Panc1 (cell line): ENCODE measurements at places on chromosomes 11 and 22.
A peak's percentile ranks its signal among the peaks of the same experiment; 100 is the strongest.

- DNase-seq, result no peak
These were observed 63.7 kb downstream of the PRDM11 start for GRCh38 chr11:45209891-45210699.

GRCh38 chr11:62456630-62457029, 37.8 kb downstream of the SCGB1A1 start:
- no peak for DNase-seq

- no peak for DNase-seq
These were observed 31.9 kb upstream of the TTLL12 start for GRCh38 chr22:43218786-43219185.

DNA sequence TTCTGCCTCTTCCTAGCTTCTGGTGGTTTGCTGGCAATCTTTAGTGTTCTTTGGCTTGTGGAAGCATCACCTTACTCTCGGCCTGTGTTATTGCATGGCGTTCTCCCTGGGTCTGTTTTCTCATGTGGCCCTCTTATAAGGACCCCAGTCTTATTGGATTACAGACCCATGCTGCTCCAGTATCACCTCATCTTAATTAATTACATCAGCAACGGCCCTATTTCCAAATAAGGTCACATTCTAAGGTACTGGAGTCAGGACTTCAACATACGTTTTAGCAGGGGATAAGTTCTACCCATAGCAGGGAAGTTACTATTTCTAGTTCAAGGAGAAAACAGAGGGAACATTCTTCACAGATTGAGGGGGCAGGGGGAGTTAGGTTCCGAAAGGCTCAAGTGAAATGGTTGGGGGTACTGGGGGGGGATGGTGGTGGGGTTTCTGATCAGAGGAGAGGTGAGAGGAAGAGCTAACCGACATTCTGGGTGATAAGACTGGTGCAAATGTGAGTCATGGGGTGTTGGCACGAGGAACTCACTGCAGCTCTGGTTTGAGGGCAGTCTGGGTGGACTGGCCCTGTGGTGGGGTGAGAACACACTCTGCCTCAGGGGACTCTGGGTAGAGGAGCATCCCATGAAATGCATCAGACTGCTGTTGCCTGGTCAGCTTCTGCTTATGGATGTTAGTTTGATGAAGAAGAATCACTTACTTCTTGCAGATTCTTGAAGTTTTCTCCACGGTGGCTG, 51.5 kb upstream of the ZBED5 start:
- no peak for DNase-seq

GRCh38 chr22:18931905-18932652, 4.0 kb downstream of the PRODH start:
- DNase-seq, result no peak

GRCh38 chr11:96102664-96103078, 178.8 kb upstream of the MTMR2 start:
- no peak for DNase-seq

DNA sequence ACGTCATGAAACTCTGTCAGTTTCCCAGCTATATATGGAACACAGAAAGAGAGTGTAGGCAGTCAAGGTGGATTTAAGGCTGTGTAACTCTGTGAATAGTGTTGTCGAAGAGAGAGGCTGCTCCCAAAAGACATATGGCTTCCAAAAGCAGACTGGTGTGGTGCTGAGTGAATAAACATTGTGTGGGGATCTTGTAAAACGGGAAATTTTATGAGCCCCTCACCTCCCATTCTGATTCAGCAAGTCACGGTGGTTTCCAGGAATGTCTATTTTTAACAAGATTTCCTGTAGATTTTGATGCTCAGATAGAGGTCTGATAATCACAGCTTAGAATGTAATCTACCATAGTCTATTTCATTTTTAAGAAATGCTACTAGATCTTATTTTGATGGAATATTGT, 67.9 kb downstream of the SESN3 start:
- no peak for DNase-seq

DNA sequence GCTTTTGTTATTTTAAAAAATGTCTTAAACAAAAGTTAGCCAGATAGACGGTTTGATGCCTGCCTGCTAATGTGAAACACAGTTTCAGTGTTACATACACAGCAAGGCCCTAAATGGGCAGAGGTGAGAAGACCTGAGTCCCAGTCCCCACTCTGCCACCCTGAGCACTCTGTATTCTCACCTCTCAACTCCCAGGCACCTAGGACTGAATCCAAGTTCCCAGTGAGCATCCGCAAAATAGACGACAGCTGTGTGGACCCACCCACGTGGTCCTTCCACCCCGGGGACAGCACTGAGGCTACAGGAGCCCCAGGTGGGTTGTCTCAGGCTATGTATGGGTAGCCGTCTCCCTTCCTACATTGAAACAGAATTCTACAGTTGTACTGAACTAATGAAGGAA, 111.5 kb downstream of the RPL27A start:
- DNase-seq, result no peak

- no peak for DNase-seq
These were observed 32.6 kb upstream of the SLC6A5 start for GRCh38 chr11:20566591-20567434.

GRCh38 chr11:75597636-75598035, 35.6 kb downstream of the SERPINH1 start:
- no peak for DNase-seq

- DNase-seq, result no peak
These were observed 1.1 kb downstream of the EIF4G2 start for GRCh38 chr11:10807493-10808234.

DNA sequence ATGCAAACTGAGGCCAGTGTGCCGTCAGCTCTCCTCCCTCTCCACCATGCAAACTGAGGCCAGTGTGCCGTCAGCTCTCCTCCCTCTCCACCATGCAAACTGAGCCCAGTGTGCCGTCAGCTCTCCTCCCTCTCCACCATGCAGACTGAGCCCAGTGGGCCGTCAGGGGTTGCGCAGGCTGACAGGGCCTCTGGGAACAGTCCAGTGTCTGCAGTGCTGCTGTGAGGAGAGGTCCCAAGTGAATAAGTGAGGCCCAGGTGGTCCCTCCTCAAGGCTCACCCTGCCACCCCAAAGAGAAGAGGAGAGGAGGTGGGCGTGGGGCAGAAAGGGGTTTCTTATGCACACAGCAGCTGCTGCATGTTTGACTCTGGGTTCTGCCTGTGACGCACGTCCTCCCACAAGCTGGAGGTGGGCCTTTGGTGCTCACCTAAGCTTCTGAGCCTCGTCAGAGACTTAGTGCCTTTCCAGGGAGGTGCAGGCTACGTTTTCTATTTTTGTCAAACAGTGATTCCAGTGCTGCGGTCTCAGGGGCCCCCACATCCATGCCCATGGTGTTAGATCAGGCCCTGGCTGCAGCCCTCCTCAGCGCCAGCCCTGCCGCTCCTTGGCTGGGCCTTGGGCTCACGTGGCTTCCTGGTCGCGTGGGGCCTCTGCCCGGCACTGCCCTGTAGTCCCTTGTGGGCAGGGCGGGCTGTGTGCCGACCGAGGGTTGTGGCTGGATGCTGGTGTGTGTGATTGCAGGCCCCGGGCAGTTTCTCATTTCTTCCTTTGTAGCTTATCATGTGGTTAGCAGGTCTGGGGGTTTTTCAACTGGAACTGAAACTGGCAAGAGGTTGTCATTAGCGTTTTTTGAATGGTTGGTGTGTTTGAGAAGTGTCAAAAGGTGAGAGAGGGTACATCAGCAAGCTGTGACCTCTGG, 7.1 kb downstream of the TPCN2 start:
- DNase-seq, result no peak

GRCh38 chr11:28176351-28176750, 68.2 kb downstream of the METTL15 start:
- peak; percentile 7 for DNase-seq

- DNase-seq, result no peak
These were observed 6.4 kb downstream of the CCND1 start for GRCh38 chr11:69647390-69647748.

- no peak for DNase-seq
These were observed 6.4 kb upstream of the IFITM3 start for GRCh38 chr11:326842-327580.

- DNase-seq, result no peak
These were observed 587 bp upstream of the ALDH3B1 start for GRCh38 chr11:68009391-68010089.

- DNase-seq, result no peak
These were observed 26.0 kb upstream of the TMPRSS5 start for GRCh38 chr11:113732092-113732491.

DNA sequence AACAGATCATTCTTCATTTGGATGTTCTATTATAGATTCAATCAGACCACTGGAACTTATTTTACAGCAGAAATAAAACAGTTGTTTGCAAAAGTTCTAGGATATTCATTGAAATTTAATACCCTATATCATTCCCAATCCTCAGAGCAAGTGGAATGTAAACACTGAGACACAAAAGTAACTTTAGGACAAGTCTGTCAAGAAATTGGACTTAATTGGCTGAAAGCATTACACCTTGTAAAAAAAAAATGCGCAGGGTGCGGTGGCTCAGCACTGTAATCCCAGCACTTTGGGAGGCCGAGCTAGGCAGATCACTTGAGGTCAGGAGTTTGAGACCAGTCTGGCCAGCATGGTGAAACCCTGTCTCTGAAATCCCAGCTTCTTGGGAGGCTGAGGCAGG, 29.9 kb upstream of the TMEM123 start:
- DNase-seq, result no peak

DNA sequence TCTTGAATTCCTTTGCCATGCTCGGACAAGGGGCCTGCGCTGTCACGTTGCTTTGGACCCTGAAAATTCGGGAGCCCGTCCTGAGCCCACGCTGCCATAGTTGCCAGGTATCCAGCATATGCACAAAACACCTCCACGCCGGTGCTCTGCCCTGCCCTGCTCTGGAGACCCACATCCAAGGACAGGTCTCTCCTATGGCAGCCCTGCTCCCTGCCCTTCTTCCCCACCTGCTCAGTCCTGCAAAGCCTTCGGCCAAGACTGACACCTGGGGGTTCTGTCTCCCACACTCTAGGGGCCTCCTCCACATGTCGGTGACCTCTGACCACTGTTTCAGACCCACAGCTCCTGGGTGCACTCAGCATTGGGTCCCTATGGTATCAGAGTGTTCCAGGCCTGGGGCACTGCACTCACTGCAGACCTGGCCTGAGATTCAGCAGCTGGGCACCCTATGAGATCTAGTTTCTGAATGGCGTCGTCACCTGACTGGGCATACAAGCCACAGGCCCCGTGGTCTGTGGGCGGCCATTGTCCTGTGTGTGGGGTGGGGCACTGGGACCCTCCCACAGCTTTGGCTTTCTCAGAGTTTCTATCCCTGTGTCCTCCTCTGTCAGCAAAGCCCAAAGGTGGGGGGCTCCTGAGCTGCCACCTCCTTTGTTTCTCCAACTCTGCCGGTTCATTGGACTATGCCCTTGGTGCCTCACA, 2.0 kb upstream of the KRTAP5-6 start:
- DNase-seq, result no peak

GRCh38 chr11:727859-728748, 19.2 kb upstream of the TALDO1 start:
- no peak for DNase-seq

DNA sequence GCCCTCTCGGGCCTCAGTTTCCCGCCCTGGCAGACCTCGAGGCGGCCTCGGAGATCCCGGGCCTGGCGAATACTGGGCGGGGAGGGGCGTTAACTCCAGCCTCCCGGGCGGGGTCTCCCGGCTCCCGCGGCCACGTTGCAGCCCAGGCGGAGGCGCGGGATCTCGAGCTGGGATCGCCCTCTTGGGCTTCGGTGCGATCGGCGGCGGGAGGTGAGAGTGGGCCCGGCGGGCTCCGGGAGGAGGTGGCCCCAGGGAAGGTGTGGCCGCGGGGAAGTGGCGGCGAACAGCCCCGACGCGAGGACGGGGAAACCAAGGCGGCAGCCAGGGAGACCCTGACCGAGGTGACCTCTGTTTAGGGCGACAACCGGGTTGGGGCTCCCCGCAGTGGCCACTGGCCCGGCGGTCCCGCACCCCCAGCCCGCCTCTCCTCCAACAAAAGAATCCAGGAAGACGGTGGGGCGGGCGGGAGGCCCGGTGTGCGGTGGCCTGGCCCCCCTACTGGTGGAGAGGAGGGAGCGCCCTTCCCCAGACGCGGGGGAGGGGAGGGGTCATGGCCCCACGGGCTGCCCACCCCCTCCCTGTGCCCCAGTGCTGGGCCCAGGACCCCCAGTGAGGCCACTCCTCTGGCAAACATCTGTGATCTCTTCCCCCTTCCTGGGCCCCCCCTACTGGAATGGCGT, at the start of gene PHETA2:
PHETA2 (plus strand) TSS at position 117 of the 680 bp plus-strand sequence. CDS start 3,046 bp downstream, outside the sequence.
- DNase-seq, result no peak

DNA sequence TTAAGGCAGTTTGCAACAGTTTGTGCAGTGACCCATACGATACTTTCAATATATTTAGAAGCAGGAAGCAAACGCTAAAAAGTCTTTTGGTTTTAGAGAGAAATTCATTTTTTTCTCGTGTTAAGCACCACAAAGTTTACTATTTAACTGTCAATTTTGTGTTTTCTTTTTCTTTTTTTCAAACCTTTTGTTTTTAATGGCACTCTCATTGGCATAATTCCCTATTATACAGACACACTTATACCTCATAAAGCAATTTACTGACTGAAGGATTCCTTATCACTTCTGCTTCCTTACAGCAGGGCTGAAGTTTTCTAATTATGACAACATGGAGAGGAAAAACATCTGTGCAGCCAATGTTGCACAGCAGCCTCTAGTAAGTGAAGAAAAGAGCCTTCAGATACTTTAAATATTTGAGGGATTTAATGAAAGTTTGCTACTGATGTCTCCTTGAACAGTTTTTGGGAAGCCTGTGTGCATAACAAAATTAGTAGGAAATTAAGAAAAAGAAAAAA, 2191.2 kb downstream of the LRRC4C start:
- no peak for DNase-seq

- DNase-seq, result no peak
These were observed 32.9 kb upstream of the FLI1 start for GRCh38 chr11:128660947-128661346.
